ENCODE measurements at places on chromosomes 6 and 20. TPM values are rescaled to one million over a fixed set of nuclear protein-coding genes. Genes with fewer than 3 reads are reported as not detected.

MDN1 gene
- 69.0 TPM for total RNA-seq

MMP24 gene
- not detected for total RNA-seq

DNA sequence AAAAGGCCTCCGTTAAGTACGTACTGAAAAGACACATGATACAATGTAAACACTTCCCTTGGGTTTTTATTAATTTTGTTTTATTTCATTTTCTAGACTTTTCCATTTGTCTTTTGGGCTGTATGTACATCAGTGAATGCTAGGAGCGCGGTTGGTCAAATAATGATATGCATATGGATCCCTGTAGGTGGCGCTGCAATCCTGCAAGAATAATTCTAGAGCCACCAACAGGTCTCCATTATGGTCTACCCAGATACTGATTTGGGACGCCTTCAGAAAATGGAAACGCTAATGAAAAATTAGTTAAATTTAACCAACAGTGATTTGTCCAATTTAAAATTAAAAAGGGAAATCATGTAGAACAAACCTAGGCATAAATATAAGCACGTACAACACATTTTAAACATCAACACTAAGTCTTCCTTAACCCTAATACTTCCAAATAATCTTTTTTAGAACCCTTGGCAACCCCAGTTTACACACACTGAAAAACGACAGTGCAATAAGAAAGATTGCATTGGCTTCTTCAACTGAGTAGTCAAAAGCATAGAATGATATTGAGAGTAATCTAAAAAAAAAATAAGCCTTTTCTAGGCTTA lies 433.5 kb downstream of the RFPL4B start:
- no peak overlapping the region for H3K4me3 ChIP-seq
- peak; percentile 47 for DNase-seq
- H3K4me1 ChIP-seq = no peaks in the 10 kb centered on the region
- no peaks in the 10 kb centered on the region for H3K27me3 ChIP-seq
- H3K36me3 ChIP-seq = no peaks in the 10 kb centered on the region

DNA sequence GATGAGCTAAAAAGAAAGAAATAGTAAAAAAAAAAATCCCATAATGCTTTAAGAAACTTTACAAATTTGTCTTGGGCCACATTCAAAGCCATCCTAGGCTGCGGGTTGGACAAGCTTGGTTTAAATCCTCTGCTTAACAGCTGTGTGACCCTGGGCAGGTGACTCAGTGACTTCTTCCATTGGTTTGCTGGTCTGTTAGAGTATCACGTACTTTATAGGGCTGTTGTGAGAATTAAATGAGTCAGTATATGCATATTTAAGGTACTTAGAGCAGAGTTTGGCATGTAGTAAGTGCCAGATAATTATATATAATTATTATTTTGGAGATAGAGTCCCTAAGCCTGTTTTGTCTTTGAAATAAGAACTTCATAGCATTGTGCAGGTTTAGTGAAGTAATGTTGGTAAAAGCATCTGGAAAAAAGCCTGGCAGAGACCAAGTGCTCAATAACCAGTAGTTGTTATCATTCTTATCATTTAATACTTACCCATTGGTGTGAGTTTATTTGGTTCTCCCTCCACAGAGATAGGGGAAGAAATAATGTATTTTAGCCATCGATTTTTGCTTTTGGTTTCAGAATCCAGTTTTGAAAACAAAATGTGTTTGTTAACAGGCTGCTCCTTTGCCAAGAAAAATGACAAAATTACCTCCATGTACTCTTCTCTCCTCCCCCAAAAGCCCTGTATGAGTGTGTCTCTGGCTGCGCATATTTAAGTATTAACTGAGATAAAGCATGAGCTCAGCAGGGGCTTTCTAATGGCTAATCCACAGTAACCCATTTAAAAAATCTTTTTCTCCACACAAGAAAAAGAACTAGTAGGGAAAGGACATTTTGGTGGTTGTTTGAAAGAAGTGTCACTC lies 67.2 kb downstream of the FOXO3 start:
- H3K4me1 ChIP-seq = peaks cover 54% of the 10 kb centered on the region
- no peak overlapping the region for H3K27ac ChIP-seq
- no peaks in the 10 kb centered on the region for H3K36me3 ChIP-seq
- H3K4me3 ChIP-seq = no peak overlapping the region

DNA sequence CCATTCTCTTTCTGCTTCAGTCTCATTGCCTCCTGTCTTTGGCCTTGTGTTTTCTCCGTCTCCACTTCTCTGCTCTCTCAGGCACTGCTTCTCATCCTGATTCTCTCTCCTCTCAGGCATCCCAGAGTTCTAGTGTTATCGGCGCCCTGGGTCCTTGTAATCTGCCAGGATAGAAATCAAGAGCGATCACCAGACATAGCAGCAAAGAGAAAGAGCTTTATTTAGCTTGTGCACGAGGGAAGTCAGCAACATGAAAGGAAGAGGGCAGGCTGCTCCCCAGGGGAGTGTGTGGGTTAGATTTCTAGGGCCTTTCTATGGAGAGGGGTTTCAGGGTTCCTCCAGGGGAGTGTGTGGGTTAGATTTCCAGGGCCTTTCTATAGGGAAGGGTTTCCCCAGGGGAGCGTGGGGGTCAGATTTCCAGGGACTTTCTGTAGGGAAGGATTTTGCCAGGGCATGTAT lies 32.5 kb downstream of the SUN5 start:
- no peak overlapping the region for H3K4me3 ChIP-seq
- peaks cover 16% of the 10 kb centered on the region for H3K36me3 ChIP-seq
- no peak overlapping the region for H3K27ac ChIP-seq
- peaks cover 78% of the 10 kb centered on the region for H3K4me1 ChIP-seq
